ENCODE measurements at places on chromosomes 1 and 21. TPM values are rescaled to one million over a fixed set of nuclear protein-coding genes. Genes with fewer than 3 reads are reported as not detected.

Gene LIN28A
- not detected for total RNA-seq

Gene LORICRIN
- not detected for total RNA-seq

DNA sequence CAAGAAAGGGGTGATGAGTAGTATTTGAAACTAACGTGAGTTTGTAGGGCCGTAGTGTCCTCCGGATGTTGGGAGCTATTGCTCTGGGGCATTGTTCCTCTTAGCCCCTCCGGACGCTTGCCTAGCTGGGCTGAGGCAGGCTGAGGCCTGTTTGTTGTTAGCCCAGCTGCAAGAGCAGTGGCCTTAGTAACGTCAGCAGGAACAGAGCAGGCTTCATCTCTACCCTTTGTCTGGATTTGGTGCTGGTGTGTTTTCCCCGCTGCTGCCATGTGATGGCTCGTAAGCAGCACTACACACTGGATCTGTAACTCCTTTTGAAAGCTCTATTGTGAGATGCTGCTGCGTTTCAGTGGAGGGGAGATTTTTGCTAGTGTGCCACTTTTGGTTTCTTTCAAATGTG is 57.6 kb downstream of the DNM3 start:
- no peak for DNase-seq

- no peak for DNase-seq
Observed at GRCh38 chr1:37734629-37735591, 30.0 kb downstream of the EPHA10 start.

Gene DHX9
- total RNA-seq, result 65.2 TPM
